Activated T-cell treated with anti-CD3 and anti-CD28 coated beads, Interleukin-2, amount 50 U/mL, for 48 hours (primary cell): ENCODE measurements at places on chromosomes 3 and 15.

DNA sequence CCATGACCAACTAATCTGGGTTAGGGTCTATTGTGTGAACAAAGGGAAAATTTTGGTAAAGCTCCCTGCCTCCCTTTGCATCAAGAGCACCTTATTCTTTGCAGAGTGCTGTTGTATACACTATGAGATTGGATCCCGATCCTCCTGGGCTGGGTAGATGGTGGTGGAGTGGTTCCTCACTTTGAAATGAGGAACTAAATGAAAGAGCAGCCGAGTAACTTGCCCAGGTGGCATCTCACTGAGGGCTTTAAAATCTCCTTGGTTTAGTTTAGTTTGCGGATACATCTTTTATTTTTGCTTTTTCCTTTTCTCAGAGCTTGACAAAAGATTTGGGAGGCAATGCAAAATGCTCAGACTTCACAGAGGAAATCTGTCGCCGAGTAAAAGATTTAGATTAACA is 19.4 kb downstream of the IDH3A start:
- DNase-seq, result no peak

GRCh38 chr3:24166515-24166914 is 221.4 kb downstream of the NR1D2 start:
- DNase-seq, result no peak

DNA sequence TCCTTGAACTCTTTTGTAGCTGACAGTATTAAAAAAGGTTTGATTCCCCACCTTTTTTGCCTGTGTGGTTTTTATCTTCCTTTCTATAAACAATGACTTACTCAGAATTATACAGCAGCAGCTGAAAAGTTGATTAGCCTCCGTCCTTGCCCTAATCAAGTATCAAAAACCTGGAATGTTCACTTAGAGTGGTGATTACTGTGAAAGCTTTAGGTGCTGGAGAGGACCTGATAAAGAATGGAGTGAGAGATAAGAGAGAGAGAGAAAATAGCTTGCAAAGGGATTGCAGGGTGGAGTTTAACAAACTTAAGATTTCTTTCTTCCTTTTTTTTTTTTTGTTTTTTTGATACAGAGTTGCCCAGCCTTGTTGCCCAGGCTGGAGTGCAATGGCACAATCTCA is 6.7 kb downstream of the CGNL1 start:
- no peak for DNase-seq

DNA sequence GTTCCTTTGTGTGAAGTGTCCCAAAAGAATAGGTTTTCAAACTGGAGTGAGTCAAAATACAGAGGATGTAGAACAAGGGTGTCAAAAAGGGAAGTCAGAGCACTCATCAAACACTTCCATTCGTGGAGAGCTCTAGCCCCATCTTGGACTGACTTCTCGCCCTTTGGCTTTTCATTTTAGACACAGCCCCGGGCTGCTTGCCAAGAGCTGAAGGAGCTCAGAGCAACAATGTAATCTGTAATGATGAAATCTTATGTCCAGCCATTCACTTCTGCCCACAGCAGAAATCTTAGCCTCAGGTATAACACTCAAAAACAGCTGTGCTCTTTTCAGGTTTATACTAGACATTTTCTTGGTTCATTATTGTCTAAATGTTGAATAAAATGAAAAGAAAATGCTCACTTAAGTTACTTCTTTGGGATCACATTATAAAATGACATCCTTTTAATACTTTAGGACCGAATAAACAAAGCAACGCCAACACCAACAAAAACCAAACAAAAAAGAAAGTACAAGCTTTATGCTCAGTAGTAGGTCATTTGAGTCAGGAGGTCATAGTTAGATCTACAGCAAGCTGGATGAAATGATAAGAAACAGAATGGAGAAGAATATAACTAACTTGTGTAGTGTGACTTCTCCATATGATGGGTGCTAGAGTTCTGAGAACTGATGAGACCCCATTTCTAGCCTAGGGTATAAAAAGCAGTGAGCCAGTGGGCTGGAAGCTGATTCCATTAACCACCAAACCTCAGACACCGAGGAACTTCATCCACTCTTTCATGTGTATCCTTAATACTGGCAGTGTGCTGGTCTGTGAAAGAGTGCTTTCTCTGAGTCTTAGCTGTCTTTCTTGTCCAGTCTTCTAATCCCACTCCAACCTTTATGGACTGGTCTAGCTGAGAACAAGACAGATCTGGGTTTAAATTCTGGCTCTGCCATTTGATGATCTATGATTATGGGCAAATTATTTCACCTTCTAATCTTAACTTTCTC is 131.8 kb upstream of the SLC7A14 start:
- no peak for DNase-seq

DNA sequence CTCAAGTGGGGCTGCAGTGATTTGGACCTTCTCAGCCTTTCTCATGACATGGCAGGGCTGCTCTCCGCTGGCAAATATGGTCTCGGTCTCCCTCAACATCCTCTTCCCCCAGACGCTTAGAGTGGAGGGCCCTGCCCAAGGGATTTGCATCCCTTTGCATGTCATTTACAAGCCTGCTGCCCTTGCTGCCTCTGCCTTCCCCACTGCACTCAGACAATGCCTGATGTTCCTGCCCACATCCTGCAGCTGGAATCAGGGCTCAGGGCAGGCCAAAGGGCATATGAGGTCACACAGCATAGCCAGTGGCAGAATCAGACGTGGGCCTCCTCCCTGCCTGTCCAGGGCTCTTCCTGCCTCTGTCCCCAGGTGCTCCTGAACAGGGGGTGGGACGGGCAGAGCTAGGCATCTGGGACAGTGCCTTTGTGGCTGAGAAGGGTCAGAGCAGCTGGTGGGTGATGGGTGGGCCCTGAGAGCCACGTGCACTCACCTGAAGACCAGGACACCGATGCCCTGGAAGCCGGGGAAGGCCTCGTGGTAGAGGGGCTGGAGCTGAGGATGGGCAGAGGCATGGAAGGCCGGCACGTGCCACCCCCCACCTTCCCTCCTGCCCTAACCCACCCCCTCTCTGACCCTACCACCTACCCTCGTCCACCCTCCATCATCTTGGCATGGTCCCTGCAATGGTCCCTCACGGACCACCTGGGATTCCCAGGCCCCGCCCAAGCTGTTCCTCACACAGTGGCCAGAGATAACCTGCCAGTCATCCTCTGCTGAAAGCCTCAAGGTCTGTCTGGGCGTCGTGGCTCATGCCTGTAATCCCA is 27.4 kb upstream of the GOLGA6C start:
- DNase-seq, result no peak

DNA sequence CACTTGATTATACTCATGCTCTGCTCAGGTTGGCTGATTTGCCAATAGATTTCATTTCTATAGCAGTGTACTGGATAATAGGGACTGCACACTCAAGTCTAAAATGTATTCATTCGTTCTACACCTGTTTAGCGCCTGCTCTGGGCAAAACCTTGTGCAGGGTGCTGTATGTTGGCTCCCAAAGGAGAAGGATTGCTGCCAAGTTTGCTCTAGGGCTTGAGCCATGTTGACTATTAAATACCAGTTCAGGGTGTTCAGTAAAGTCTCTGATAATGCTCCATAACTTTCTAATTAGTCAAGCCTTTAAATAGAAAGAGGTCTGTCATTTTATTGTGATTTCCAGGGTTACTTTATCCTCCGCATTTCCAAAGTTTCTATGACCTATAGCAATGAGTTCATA is 470.2 kb downstream of the MAGI1 start:
- no peak for DNase-seq

DNA sequence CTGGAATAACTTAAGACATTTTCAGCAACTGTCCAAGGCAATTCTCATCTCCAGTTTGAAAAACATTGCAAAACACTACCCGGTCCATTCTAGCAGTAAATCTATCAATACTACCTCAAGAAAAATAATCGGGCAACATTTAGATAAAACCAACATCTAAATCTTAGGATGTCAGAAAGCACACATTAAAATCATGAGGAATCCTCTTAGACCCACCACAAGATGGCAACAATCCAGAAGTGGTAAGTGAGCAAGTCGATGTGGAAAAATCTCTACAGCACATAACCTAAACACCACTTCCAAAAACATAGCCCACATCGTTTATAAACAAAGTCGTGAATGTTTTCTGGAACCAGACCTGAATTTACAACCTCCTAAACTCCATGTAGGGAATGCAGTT is 5.7 kb downstream of the PLCH1 start:
- no peak for DNase-seq

GRCh38 chr3:64152086-64152485 is 73.2 kb downstream of the PRICKLE2 start:
- no peak for DNase-seq

GRCh38 chr15:52183562-52184173 is 7.5 kb downstream of the GNB5 start:
- DNase-seq, result peak; percentile 42

DNA sequence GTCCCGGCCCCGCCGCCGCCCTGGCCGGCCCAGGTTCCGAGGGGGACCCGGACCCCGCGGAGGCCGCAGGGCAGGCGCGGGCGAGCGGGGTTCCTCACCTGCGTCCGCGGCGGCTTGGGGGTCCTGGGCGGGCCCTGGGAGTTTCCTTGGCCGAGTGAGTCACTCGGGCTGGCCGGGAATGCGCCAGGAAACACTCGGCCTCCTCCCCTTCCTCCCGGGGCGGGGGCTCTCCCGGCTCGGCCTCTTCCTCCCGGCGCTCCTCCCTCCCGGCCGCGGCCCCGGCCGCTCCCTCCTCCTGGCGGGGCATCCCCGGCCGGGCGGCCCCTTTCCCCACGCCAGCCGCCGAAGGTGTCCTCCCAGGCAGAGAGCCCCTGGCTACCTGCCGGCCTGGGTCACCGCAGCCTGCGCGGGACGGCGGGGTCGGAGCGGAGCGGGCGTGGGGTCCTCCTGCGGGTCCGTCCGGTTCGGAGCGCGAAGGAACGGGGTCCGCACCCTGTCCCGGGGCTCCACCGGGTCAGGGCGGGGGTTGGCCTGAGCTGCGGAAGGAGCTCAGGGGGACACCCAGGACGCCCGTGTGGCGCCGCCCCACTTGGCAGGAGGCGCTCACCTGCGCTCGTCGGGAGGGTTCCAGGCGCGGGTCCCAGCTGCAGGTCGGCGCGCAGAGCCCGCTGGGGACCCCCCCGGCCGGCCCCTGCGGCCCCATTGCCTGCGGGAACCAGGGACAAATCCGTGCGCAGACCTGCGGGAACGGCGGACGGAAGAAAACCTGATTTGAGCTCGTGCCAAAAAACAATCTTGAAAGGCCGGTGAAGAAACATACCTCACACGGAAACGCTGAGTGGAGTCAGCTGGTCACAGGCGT is at the start of gene CYFIP1:
Gene CYFIP1 (minus strand): TSS at position 180 of the 862 bp plus-strand sequence. CDS start 33,083 bp downstream, outside the sequence.
- peak; percentile 38 for DNase-seq

- DNase-seq, result no peak
Measured at GRCh38 chr3:24495326-24495994, 810 bp upstream of the THRB start.

DNA sequence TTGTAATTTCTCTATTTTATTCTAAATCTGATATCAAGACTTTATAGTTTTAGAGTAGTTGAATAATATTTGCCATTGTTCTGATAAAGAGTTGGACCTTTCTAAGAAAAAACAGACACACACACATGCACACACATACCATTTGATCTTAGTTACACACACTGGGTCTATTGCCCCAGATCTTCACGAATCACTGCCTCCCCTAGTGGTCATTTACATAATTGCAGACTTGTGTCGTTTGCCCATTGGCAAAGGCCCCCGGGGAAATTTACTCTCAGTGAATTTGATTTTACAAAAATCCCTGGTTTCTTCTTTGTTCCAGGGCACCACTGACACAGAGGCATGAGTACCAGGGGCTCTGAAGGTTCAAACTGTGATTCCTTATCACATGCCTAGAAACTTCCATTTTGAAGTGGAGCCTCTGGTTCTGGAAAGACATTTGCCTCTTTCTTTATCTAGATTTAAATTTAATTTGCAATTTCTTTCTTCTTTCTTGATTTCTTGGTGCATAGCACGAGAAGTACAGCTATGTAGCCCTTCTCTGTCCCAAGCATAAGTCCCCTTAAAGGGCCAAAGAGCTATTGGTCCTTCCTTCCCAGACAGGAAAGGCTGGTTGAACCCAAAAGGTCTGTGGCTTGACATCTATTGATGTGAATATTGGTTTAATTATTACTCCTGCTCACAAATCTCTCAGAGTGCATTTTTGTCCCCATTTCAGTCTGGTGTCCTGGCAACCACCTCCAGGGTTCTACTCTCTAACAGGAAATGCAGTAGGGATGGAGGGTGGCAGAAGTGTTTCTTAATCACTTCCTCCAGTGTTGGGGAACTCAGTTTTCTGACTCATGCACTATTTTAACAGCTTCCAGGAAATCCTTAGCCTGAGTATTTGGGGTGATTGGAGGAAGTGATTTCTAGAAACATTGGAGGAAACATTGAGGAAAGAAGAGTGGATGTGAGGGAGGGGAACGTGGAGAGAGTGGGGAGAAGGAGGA is 32.4 kb upstream of the SLC6A11 start:
- DNase-seq, result peak; percentile 24

DNA sequence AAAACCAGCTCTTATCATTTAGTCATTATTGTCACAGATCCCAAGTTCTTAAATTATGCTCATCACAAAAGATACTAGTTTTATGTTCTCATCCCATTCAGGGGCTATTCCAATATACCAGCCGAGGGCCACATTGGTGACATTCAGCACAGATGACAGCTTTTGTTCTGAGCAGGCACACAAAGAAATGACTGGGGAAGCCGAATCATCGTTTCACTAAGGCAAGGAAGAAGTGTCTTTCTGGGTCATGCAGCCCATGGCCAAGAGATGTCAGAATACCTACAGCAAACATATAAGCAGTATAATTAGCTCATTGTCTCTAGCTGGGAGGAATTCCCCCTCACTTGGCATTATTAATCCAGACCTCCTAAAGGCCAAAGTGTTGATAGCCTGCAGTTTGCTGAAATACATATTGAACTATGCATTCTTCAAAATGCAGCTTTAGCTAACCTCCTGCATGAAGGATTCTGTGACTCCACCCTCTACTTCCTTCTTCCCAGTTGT is 100.2 kb downstream of the CNTN4 start:
- no peak for DNase-seq

DNA sequence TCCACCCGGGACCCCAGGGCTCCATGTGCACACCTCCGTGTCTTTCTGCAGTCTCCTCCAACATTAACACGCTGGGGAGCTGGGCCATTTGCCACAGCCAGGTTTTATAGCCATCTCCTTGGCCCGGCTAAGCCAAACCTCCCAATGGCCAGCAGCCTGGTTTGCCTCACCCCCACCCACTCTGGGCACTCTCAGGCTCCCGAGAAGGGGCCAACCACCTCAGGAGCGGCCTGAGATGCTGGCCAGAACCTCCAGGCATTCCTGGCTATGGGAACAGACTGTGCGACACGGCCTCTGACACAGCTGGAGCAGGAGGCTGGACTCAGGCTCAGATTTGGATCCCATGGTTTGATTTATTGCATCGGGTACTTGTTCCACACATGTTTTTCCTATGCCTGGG is 289.7 kb downstream of the RPLP1 start:
- no peak for DNase-seq
